ENCODE measurements at places on chromosomes 7 and 10.

GRCh38 chr7:48518092-48518491 is 346.8 kb downstream of the ABCA13 start:
- no peak for DNase-seq

DNA sequence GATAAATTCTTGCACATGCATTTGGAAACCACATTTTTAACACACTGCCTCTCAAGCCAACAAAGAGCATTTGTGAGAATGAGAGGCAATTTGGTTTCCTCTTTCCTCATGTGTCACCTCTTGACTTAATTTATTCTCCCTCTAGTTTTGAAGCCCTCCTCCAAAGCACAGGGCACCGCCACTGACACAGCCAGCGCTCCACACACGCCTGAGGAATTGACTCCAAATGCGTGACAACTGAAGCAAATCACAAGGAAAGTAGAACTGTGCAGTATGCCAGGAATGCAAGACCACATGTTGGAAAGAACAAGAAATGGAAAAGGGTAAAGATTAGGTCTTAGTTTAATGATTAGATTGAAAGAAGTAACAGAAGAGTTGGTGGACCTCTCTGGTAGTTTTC is 173.3 kb downstream of the LSM5 start:
- DNase-seq = no peak

DNA sequence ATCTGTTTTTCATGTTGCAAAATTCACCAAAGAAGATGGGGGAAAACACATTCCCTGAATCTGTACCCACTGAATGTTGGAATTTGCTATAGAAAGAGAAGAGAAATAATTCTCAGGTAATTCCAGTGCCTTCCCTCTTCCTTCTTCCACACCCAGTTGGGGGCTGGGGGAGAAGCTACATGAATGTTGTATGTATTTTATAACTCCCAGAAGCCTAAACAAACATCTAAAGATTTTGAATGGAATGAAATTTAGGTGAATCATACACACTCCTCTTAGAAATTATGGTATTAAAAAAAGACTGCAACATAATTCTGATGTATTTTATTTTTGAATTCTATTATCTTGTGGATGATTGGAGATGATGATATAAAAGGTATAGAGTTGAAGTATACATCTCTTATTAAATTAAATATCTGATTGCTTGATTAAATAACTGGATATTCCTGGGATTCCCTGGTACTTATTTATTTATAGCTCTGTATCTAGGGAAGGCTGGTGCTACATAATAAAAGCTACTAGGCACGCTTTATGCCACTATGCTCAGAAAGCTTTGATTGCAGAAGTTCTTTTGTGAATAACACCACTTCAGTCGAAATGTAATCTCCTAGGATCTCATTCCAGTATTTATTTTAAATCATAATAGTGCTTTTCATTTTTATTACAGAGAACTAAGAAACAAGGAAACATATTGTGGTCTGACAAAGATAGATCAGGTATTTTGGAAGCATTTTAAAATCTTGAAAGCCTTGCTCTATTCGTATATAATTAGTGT is 98.5 kb downstream of the MCU start:
- no peak for DNase-seq

DNA sequence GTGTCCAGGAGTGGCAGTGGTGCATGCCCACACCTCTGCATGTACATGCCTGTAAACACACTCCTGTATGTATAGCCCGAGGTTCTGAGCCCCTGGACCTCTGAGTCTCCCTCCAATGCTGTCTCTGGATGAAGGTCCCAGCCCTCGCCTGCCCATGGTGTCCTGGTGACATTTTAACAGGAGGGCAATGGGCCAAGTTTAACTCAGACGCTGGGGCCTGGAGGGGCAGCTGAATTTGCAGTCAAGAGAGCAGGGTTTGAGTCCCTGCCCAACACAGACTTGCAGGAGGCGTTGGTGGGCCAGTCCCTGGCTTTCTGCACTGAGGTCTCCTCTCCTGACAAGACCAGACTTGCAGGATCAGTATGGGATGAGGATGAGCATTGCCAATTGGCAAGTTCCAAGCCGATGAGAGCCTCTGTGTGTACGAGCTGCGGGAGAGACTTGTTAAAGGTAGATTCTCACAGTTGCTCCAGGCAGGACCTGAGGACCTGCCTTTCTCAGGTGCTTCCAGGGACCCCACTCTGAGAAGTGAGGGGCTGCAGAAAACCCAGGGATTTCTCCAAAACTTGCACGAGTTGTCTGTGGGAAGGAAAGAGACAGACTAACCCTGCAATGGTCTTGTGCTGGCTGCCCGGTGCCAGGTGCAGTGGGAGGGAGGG is 141.9 kb downstream of the ELFN1 start:
- DNase-seq = no peak

- DNase-seq = no peak
Observed at GRCh38 chr7:156680281-156680680, 39.7 kb downstream of the RNF32 start.

DNA sequence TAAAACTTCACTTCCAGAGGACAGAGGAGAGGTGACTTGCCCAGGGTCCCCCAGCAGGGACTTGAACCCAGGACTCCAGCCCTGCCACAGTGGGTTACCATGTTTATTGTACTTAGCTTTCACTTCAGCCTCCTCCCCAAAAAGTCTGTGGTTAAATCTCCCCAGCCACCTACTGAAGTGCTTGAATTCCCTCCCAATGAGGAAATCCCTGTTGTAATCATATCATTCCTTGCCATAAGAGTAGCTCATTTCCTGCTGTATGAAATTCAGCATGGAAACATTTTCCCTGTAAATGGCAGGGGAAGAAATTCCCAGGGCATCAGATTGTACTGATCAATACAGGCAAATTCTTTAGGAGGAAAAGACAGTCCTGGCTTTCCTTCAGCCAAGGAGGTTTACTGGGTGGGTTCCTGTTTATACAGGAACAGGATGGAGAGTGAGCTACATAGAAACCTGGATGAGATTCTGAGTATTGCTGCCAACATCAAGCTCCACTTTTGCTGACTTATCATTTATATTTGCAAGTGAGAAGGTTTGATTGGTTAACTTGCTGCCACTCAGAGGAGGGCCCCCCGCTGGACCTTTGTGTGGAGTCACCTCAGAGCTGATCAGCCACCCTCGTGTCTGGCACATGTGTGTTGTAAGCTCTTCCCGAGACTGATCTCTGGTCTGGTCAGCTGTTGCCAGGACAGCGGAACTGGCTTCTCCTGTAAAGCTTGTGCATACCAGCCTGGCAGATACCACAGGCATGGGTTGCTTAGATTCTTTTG is 16.4 kb upstream of the PDZD8 start:
- DNase-seq = peak; percentile 12

GRCh38 chr7:117229350-117229749 is 93.5 kb downstream of the WNT2 start:
- DNase-seq = no peak

DNA sequence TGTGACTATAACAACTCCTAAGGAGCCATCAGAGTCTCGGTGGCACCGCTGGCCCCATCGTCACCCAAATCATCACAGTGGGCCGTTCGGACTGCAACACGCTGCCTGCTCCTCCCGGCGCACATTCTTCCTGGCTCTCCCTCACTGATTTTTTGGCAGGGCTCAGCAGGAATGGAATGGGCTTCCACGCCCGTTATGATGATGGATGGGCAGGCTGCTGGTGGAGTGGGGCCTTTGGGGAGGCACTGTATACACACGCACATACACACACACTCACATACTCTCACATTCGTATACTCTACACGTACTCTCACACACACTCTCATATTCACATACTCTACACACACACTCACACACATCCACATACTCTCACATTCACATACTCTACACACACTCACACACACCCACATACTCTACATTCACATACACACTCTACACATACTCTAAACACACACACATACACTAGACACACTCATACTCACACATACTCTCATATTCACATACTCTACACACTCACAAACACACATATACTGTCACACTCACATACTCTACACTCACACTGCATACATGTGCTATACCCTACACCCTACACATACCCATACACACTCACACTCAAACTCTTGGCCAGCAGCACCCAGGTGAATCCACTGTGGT is 99.8 kb downstream of the KCNMA1 start:
- no peak for DNase-seq

DNA sequence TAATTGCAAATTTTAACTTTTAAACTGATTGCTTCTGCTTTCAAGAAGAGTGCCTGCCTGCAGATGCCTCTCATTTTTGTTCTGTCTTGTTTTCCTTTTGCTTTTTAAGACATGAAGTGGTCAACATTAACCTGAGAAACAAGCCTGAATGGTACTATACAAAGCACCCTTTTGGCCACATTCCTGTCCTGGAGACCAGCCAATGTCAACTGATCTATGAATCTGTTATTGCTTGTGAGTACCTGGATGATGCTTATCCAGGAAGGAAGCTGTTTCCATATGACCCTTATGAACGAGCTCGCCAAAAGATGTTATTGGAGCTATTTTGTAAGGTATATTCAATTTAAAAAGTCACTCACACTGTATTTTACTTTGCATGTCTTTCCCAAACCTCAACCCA is 8.8 kb downstream of the GSTO2 start:
- no peak for DNase-seq

DNA sequence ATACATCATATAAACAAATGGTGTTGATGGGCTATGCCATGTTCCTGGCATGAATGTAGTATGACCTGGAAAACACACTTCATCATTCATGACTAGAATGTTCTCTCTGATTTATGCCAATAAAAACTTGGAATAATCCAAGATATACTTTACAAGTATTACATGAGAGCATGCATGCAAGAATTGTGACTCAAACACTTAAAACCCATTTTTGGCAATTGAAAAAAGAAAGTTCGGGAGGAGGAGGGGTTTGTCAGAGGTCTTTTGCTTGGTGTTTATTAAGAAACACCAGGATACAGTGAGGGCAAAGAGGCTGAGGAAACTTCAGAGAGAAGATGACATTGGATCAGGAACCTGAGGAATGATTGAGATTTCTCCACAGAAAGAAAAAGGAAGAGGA is 10.2 kb upstream of the CUL1 start:
- no peak for DNase-seq

- no peak for DNase-seq
Observed at GRCh38 chr10:62054830-62055229, 153.3 kb downstream of the ARID5B start.

- DNase-seq = no peak
Observed at GRCh38 chr10:122692744-122693143, 6.9 kb downstream of the C10orf120 start.

- DNase-seq = no peak
Observed at GRCh38 chr10:19247843-19248242, 199.2 kb downstream of the MALRD1 start.

GRCh38 chr7:130875265-130875741 is 141.3 kb upstream of the KLF14 start:
- peak; percentile 18 for DNase-seq

DNA sequence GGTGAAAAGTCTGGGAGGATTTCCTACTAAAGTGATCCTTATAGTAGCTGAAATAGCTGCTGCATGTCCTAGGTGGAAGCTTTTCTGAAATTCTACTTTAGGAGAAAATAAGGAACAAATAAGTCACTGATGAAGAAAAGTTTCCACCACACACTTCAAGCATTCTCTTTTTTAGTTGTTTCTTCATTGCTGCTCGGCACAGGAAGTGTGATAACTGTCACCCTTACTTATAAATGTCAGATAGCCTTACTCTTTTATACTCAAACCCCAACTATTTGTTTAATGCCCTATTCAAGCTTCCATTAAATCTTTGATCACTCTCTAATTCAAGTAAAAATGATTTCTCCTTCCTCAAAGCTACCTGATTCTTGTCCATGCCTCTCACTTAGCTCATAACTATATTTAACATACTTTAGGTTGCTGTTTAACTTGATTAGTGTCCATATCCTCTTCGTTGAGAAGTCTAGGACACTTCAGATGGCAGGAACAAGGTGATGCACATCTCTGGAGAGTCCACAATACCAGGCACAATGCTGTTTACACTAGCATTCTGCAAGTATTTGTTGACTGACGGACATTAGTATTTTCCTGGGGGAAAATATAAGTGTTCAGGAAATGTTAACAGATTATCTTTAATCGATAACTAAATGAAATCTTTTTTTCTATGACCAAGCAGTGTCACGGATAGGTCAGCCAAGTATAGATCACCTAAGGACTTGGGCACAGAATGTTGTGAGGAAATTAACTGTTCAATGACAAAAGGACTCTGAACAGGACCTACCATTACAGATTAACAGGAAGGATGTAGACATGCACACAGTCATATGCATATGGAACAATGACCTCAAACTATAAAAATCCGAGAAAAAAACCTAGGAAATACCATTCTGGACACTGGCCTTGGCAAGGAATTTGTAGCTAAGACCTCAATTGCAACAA is 67.4 kb downstream of the ZNF438 start:
- DNase-seq = no peak

GRCh38 chr7:106570948-106571418 is 90.0 kb downstream of the CCDC71L start:
- DNase-seq = no peak

- DNase-seq = no peak
Observed at GRCh38 chr7:94700926-94701554, 45.1 kb upstream of the SGCE start.

- DNase-seq = no peak
Observed at GRCh38 chr7:93471456-93471855, 103.1 kb downstream of the CALCR start.

DNA sequence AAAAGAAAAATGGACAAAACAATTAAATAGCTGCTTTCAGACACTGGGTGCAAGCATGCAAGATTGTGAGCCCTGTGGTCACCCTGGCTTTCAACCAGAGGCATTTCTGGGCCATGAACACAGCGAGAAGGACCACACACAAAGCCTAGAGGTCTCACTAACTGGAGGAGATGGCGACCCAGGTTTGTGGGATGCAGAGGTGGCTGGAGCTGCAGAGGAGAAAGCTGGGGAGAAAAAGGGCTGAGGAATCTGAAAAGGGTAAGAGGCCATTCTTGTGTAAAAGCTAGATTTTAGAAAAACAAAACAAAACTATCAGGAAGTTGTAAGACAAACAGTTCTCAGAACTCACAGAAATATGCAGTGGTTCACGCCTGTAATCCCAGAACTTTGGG is 30.1 kb upstream of the PTPRN2 start:
- no peak for DNase-seq

DNA sequence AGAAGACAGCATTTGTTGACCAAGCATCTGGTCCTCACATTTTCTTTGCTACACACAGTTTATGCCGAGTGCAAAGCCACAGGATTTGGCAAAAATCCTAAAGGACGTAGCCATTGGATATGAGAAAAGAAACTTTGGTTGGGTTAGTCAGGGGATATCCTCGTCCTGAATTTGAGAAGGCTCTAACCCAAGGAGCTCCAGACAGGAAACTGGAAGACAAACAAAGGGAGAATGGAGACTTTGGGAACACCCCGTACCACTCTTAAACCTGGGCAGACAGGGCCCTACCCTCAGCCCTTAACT is 146.6 kb upstream of the FRMD4A start:
- DNase-seq = no peak

GRCh38 chr10:105973360-105973759 is 1191.1 kb downstream of the SORCS1 start:
- no peak for DNase-seq

DNA sequence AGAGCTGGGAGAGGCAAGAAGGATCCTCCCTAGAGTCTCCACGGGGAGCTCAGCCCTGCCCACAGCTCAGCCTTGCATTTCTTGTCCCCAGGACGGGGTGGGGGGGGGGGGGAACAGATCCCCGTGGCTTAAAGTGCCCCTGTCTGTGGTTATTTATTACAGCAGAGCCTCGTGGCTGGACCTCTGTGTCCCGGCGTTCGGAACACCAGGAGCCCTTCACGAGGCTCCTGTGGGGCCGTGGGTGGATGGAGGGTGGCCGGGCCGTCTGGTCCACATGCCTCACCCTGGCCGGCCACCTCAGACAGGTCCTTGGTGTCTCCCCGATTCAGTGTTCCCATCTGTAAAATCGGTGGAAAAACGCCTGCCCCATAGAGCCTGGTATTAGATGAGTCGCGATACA is 37.9 kb downstream of the FAM20C start:
- no peak for DNase-seq

All from erythroblast (primary cell).